ENCODE measurements at places on chromosomes 5 and 9.
A peak's percentile ranks its signal among the peaks of the same experiment; 100 is the strongest.

DNA sequence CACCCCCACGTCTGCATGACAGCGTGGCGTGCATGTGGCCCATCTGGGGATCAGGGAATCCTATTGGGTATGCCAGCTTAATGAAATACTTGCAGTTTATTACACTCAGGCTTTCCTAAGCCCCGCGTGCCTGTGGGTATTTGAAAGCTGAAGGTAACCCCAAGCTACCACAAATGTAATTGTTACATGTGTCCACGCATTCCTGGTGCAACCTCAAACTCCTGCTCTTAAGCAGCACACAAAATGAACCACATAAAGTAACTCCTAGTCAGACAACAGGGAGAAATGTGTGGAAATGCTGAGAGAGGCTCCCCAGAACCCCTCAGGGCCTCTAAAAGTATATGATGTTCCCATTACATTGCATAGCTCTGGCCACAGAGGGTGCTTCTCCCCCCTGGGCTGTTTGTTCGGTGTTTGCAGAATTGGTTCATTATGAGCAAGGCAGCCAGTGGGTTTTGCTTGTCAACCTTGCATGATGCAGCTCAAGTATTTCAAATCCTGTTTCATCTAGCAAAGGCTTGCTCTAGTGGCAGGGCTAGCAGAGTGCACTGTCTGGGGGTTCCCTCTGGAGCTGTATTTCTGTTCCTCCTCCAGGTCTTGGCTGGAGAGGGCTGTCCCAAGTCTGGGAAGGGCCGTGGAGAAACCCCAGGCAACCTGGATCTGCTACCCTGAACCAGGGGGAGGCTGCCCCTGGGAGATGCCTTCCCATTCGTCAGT, 1.8 kb upstream of the DCANP1 start:
- no peak for DNase-seq

GRCh38 chr5:8341406-8341805, 472.5 kb downstream of the MTRR start:
- no peak for DNase-seq

GRCh38 chr9:88458716-88459465, 70.6 kb downstream of the SPIN1 start:
- no peak for DNase-seq

- no peak for DNase-seq
Observed at GRCh38 chr9:77375956-77376532, 198.7 kb downstream of the VPS13A start.

DNA sequence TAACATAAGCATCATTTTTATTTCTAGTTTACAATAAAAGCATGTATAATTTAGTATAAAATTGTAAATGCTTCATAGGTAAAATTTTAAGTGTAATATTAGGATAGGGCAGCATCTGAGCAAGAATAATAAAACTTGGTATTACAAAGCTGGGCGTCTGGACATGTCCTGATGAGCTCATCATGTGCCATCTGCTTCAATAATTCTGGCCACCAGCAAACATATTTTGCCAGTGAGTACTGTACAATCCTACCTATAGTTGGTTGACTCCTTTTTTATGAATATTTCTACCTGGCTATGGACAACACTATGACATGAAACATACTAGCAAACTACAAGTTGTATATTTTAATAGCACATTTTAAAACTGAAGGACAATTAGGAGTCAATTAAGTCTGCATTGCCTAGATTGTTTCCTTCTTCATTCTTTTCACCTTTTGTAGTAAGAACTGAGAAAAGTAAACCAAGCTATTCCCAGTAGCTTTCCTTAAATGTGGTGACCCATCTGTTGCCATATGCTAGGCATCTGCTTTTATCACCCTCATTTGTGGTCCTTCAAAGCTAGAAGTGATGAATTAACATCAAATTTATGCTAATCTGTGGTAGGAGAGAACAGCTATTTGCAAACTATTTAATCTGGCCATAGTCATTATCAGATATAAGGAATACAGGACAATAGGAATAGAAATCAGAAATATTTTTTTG, 23.4 kb downstream of the LURAP1L start:
- no peak for DNase-seq

GRCh38 chr9:38671748-38672147, 48.2 kb downstream of the FAM240B start:
- no peak for DNase-seq

- no peak for DNase-seq
Observed at GRCh38 chr9:137321726-137322361, 19.8 kb upstream of the NRARP start.

DNA sequence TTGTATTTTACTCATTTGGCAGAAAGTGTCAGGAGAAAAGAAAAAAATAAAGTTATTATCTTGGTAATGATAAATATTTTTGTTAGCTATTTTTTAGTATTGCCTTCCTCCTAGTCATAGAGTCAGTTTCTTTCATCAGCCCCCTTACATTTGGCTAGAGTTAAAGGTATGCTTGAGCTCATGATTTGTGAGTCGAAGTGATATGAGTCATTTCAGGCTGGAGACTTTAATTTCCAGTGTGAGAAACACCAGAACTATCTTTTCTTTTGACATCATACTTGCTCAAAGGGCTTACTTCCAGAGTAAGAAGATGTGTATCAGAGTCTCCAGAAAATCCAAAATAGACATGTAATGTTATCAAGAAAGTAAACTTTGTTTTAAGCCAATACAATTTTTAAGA, 746.7 kb upstream of the TYRP1 start:
- no peak for DNase-seq

- DNase-seq = no peak
Observed at GRCh38 chr5:54214722-54215121, 95.7 kb downstream of the ARL15 start.

DNA sequence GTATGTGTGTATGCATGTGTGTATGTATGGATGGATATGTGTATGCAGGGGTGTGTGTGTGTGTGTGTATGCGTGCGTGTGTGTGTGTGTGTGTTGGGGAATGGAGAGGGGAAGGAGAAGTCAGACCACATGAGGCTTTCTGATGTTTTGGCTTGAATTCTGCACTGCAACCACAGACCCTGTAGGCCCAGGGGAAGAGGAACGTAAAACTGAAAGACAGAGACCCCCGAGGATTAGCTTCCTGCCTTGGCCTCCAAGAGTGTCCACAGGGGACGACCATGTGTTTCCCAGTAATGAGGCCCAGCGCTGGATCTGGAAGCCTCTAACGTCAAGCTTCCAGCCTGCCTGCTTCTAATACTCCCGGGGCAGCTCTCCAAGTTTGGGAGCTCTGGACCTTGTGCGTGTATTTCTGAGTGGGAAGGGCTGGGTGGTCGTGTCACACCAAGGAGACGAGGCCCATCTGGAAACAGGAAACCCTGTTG, 5.8 kb downstream of the DCANP1 start:
- DNase-seq = no peak

DNA sequence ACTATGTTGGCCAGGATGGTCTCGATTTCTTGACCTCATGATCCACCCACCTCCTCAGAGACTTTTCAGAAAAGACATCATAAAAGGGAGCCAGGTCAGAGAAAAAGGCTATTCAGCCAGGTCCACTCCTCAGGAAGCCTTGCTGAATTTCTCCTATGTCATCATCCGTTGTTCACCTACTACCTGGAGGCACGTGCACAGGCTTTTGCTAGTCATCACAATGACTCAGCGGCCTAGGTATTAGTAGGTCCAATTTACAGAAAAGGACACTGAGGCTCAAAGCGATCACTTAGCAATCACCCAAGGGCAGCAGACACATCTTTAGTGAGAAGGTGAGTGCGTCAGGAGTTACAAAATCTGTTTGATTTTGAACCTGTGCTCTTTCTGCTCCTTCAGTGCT, 72.3 kb upstream of the RAD23B start:
- DNase-seq = no peak

- DNase-seq = no peak
Observed at GRCh38 chr5:113748403-113748802, 234.9 kb downstream of the YTHDC2 start.

DNA sequence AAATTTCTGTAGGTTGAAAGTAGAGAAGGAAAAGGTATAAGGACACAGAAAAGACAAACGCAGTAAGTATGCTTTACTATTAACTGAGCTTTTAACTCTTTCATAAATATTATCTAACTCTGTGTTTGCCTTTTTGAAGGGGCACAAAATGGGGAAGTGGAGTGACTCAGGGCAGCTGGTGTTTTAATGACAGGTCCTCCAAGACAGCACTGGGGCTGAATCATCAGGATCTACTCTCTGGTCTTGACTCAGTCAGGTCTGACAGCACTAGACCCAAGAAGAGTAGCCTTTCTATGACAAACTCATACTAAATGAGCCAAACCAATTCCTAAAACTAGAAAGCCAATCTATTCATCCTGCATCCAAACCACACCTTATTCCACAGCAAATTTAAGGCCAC, 102.2 kb downstream of the APTX start:
- DNase-seq = no peak

- no peak for DNase-seq
Observed at GRCh38 chr5:171649075-171649401, 136.6 kb upstream of the SMIM23 start.

- no peak for DNase-seq
Observed at GRCh38 chr9:85168412-85168811, 498.9 kb downstream of the NTRK2 start.

DNA sequence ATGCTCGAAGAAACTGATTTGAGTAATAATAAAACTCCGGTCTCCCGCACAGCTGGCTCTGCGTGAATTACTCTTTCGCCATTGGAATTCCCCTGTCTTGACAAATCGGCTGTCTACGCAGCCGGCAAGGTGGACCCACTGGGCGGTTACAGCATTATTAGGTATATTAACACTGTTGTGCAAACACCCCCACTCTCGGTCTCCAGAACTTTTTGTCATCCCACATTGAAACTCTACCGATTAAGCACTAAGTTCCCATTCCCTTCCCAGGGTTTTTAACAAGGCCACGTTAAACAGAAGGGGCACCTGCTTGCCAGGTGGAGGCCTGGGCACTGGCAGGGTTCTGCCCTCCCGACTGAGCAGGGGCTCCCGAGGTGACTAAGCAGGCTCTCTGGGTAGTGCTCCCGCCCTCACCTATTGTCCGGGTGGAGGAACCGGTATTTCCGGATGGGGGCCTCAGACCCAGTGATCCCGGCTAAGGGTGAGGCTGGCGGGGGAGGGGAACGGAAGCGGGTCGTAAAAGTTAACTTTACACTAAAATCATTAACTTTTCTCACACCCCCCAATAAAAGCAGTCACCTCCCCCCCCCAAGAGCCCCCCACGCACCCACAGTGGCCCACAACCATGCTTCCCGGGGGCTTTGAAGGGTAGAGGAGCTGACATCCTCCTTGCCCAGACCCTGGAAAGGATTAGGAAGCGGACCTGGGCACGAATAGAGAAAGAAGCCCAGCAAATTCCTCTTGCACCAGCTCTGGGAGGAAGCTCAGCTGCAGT, 53.5 kb upstream of the TJP2 start:
- peak; percentile 69 for DNase-seq

- DNase-seq = no peak
Observed at GRCh38 chr5:14109041-14109747, 33.9 kb upstream of the TRIO start.

GRCh38 chr5:134249469-134250379, 23.9 kb upstream of the PPP2CA start:
- no peak for DNase-seq

GRCh38 chr5:170474489-170475274, 29.1 kb upstream of the KCNIP1 start:
- no peak for DNase-seq

GRCh38 chr5:33460210-33460609, 19.4 kb downstream of the TARS1 start:
- DNase-seq = no peak

- no peak for DNase-seq
Observed at GRCh38 chr5:180596668-180597231, 5.5 kb upstream of the SCGB3A1 start.

GRCh38 chr5:53831496-53831895, 271.1 kb downstream of the NDUFS4 start:
- DNase-seq = no peak

DNA sequence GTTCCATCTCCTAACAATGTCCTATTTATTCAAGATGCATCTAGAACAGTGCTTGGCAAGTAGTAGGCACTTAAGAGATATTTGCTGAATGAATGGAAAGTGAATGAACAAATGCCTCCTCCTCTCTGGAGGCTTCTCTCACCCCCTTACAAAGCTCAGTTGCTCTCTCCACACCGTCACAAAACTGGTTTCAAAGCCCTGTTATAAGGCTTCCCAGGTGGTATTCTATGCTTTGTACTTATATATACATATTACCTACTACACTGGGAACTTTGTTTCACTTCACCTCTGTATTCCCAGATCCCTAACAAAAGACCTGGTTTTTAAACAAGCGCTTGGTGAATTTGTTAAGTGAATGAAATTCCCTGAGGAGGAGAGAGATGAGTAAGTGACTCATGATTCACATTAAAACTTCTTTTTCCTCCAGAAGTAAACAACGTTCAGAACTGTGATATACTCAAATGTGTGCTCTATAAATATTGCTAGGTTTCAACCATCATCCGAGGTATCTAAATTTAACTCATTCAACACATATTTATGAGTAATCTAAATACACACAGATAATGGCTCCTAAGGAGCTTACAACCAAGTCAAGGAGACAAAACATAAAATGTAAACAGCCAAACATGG, 36.0 kb downstream of the DENND1A start:
- DNase-seq = peak; percentile 17

DNA sequence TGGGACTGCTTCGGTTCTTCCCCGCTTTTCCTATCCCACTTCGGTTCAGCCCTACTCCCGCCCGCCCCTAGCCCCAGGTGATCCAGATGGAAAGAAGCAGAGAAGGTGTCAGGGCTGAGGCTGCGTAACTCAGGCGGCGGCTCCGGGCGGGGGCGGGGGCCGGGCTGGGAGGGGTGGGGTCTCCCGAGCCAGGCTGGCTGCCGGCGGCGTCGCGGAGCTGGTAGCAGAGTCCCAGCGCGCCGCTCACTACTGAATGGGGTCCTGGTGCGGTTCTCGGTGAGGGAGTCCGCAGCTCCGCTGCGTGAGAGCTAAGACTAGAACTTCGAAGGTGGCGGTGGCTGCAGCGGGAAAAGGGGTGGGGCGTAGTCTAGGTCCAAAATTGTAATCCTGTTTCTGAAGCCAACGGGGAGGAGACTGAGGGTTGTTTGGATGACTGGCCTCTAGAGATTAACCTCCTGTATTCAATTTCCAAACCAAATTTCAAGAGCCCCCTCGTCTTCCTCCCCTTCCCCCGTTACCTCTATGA, 1.4 kb downstream of the PRR16 start:
- no peak for DNase-seq

DNA sequence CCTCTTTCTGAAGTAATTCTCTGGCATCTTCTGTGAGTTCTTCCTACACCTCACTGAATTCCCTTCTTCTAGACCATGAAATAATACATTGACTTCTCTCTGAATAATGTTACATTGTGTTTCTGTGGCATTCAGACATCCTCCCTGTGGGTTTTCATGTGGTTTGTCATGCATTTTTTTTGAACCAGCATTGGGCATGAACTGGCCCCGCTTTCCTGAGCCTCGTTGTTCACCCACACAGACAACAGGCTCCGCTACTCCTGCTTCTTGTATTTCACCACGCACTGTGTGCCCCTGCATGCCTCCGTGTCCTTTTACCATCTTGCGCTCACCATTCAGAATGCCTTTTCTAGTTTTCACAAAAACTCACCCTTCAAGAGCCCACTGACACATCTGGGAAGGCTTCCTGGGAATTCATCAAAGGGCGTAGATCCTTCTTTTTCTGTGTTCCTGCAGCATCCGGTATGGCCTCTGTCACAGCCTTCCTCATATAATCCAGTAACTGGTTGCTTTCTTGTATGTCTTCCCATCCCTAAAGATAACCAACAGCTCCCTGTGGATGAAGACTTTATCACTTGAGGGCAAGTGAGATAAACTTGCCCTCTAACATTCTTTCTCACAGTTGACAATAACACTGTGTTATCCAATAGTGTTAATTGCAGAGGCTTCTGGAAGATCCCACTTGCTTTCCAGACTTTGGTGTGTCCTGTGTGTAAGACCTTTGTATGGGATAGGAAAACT, 51.5 kb upstream of the ADAMTSL1 start:
- DNase-seq = no peak
